Head of caudate nucleus (tissue), 42 donors: ENCODE measurements at places on chromosomes 12 and 14.

GRCh38 chr12:53699678-53700025 lies 23.8 kb upstream of the ATP5MC2 start:
- no peak for DNase-seq

DNA sequence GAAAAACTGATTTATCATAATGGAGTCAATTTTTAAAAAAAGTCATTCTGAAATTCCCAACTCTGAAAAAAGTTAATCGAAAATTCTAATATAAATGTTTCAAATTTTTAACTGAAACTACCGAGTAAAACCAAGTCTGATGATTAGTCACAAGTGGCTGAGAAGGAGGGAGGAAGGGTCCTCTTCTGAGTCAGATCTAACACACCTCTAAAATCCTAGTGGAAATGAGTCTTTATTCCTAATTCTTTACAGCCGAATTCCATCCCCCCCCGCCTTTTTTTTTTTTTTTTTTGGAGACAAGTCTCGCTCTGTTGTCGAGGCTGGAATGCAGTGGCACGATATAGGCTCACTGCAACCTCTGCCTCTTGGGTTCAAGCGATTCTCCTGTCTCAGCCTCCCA lies 37.9 kb downstream of the RAD9B start:
- no peak for DNase-seq

GRCh38 chr12:131113568-131114270 lies 160.0 kb downstream of the ADGRD1 start:
- no peak for DNase-seq

GRCh38 chr14:72563676-72564075 lies 330.2 kb downstream of the DPF3 start:
- DNase-seq = no peak

- no peak for DNase-seq
Observed at GRCh38 chr12:124928095-124928911, 13.9 kb upstream of the UBC start.

GRCh38 chr12:97936165-97936564 lies 473.6 kb downstream of the RMST start:
- DNase-seq = no peak

- DNase-seq = peak; percentile 32
Observed at GRCh38 chr12:124347805-124348658, 53.1 kb downstream of the RFLNA start.

- no peak for DNase-seq
Observed at GRCh38 chr12:113772505-113773030, 193.6 kb downstream of the RBM19 start.

- DNase-seq = no peak
Observed at GRCh38 chr12:62684570-62685295, 218.1 kb downstream of the MON2 start.

DNA sequence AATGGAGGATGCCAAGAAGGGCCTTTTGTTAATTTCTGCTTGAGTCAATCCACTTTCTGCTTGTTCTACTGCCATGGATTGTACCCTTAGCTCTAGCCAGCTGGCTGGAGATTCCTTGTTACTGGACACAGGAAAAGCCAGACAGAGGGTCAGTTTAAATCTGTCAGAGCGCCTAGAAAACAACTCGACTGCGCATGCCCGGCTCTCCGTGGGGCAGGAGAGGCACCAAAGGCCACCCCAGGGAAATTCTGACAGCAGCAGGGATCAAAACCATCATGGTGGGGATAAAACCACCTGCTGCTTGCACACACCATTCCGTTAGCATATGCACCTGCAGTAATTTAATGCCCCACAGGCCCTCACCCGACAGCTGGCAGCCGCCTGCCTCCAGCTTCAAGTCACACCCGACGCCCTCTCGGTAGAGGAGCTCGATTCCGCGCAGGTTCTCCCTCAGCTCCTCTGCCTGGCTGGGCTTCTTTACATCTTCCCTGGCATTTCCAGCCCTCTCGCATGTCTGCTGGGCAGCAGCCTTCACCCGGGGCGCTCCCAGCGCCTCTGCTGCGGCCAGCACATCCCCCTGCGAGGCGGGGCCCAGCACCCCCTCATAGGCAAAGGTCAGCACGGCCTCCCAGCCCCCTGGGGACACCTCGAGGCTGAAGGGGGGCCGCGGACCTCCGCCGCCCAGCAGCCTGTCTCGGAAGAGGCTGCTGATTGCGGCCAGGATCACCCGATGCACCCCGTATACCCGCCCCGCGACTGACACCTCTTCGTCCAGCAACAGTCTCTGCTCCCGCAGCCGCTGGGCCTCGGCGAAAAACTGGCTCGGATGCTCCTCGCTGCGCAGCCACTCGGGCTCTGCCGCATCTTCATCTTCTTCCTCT lies 1.0 kb downstream of the KLHL33 start:
- DNase-seq = peak; percentile 49

DNA sequence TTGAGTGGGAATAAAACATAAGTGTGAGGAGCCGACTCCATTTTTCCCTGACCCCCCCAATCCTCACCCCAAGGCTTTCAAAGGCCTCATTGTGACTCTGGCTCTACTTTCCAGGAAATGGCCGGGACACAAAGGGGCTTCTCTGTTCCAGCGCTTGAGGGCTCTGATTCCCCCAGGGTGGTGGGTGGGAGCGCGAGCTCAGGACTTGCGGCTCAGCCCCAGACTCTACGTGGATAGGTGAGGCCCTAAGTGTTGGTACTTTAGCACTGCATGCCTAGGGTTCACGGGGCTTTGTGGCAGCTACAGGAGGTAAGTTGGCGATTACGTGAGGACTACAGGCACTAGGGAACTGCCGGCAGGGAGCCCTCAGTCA lies 553 bp downstream of the CNPY2 start:
- DNase-seq = peak; percentile 85

GRCh38 chr12:57389033-57389432 lies 41.8 kb downstream of the R3HDM2 start:
- no peak for DNase-seq

- no peak for DNase-seq
Observed at GRCh38 chr14:75578786-75579337, 442 bp downstream of the FLVCR2 start.

- peak; percentile 40 for DNase-seq
Observed at GRCh38 chr14:101495827-101496775, 65.2 kb upstream of the DIO3 start.

GRCh38 chr14:64202716-64203115 lies 91.5 kb downstream of the ESR2 start:
- no peak for DNase-seq

DNA sequence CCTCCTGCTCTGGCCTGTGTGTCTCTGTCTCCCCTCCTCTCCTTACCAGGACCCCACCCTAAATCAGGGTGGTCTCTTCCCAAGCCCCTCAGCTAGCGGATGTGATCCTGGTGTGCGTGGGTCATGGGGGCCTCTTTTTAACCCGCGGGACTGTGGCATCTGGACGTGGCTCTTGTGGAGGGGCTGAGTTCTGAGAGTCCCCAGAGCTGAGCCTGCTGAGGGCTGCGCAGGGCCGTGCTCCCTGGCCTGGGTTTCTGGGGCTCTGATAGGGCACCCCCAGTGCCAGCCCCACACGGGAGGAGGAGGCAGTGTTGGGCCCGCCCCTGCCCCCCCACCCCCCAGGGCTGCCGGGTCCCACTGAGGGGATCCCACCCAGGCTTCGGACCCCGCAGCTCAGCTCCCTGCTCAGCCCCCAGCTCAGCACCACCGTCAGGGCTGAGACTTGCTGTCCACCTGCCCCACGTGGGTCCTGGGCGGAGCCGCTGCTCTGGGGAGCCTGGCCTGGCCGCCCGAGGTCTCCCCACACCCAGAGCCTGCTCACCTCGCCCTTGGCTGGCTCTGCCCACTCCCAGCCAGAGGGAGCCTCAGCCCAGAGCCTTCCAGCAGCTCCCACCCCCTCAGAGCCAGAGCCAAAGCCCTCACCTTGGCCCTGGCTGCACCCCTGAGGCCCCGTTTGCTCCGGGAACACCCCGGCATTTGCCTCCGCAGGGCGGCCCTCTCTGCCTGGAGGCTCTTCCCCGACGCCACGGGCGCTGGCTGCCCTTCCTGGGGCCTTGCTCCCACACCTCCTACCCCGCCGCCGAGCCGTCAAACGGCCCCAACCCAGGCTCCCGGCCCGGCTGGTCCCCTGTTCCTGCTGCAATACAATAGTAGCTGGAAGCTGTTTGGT lies 31.5 kb downstream of the NOC4L start:
- DNase-seq = no peak

- no peak for DNase-seq
Observed at GRCh38 chr12:119258556-119258955, 76.0 kb upstream of the CCDC60 start.

GRCh38 chr14:31949709-31950108 lies 127.4 kb upstream of the ARHGAP5 start:
- no peak for DNase-seq

GRCh38 chr14:73176685-73177084 lies 40.4 kb downstream of the PSEN1 start:
- DNase-seq = no peak

DNA sequence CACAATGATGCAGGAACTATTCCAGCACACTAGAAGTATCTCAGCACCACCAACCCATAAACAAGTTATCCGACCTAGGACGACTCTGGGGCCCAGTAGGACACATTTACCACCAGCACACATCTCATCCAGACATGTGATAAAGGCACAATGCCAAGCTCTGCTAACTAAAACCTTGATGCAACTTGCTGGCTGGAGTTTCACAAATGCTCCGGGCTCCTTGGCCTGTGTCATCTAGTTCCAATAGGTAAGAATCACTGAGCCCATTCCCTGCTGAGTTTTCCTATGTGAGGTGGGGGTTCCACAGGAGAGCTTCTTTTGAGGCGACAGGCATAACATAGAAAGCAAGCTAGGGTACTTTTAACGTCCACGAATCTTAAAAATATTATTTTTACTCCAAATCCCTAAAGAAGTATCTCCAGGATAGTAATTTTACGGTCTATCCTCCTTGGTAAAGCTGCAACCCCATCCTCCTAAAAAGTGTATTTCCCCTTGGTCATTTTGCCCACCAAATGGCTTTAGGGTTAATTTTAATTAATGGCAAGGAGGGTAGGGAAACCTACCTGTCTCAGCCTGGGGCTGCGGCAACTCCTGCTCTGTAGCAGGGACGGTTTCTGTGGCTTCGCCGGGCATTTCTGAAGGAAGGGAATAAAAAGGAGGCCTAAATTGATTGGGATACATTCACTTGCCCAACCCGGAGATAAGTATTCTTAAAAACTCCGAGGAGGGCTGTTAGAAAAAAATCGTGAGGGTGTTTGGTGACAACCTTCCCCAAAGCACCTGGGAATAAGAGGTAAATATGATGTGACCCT lies 1.0 kb downstream of the NACA start:
- peak; percentile 21 for DNase-seq

GRCh38 chr12:17137396-17137795 lies 531.4 kb upstream of the LMO3 start:
- no peak for DNase-seq
